Chondrocyte (in vitro differentiated cells): ENCODE measurements at places on chromosomes 1 and 21. TPM values are rescaled to one million over a fixed set of nuclear protein-coding genes. Genes with fewer than 3 reads are reported as not detected.

CASP9 gene
- 7.6 to 11.6 TPM (median 9.7 TPM) in 3 replicates for total RNA-seq

LCE3E gene
- not detected in 3 replicates for total RNA-seq

TCHHL1 gene
- not detected in 3 replicates for total RNA-seq

SLC45A1 gene
- 2.9 to 5.1 TPM (median 4.8 TPM) in 3 replicates for total RNA-seq

DNA sequence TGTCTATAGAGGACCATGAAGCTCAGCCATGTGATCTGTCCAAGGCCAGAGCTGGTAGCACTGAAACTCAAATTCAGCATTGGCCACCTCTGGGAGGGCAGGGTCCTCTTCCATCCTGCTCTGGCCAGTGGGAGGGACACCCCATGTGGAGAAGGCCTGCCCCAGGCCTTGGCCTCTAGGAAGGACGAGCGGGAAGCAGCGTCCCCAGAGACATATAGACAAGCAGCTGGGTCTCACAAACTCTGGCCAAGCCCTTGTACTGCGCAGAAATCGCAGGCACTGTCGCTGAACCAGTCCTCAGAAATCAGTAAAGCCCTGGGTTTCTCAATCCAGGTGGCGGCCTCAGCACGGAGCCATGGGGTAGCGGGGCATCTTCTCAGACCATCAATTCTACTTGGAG is 180.7 kb downstream of the HIVEP3 start:
- no peaks in the 10 kb centered on the region for H3K36me3 ChIP-seq
- no peak overlapping the region for H3K4me3 ChIP-seq
- peaks cover 16% of the 10 kb centered on the region for H3K4me1 ChIP-seq
- H3K27me3 ChIP-seq: peaks cover 3% of the 10 kb centered on the region
- H3K27ac ChIP-seq: no peak overlapping the region
- DNase-seq: no peak

DNA sequence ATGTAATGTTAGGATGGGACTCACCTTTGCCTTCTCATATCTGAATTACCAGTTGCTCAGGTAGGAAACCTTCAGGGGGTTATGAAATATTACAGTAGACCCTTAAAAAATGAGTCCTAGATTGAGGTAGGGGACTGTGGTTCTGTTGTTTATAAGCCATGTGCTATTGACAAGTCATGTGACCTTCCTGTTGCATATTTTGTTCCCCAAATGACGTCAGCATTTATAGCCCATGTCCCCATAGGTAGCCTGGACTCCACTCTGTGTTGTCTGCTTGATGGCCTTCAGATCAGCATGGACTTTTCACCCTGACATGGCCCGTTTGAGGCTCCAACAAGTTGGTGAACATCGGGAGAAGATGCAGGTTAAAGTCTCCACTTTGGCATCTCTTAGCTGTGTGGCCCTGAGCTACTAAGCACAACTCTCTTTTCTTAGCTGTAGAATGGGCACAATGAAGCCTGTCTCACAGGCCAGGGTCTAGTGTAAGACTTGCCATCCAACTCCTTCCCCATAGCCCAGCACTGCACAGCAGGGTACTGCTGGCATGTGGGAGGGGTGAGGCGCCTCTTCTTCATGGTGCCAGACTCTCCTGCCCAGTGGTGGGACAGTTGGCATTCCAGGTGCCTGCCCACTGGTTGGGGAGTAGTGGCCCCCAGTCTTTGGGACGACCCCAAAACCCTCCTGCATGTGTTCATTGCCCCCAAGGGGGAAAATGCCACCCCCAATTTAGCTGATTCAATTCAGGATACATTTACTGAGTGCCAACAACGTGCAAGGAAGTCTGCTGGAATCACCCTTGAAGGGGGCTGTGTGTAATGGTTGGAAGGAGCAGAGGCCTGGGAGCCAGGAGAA is 36.1 kb upstream of the TTC22 start:
- H3K4me3 ChIP-seq: no peak overlapping the region
- no peaks in the 10 kb centered on the region for H3K36me3 ChIP-seq
- H3K27me3 ChIP-seq: peaks cover 9% of the 10 kb centered on the region
- no peak overlapping the region for H3K27ac ChIP-seq

GRCh38 chr1:219076326-219076937 is 97.2 kb upstream of the LYPLAL1 start:
- DNase-seq: no peak
- H3K27me3 ChIP-seq: no peaks in the 10 kb centered on the region
- peaks cover 2% of the 10 kb centered on the region for H3K36me3 ChIP-seq
- no peak overlapping the region for H3K4me3 ChIP-seq
- peaks cover 4% of the 10 kb centered on the region for H3K4me1 ChIP-seq

GRCh38 chr1:116133696-116134475 is 22.7 kb downstream of the MAB21L3 start:
- H3K4me1 ChIP-seq: peaks cover 1% of the 10 kb centered on the region
- peaks cover 4% of the 10 kb centered on the region for H3K36me3 ChIP-seq
- H3K27me3 ChIP-seq: peaks cover 6% of the 10 kb centered on the region

DNA sequence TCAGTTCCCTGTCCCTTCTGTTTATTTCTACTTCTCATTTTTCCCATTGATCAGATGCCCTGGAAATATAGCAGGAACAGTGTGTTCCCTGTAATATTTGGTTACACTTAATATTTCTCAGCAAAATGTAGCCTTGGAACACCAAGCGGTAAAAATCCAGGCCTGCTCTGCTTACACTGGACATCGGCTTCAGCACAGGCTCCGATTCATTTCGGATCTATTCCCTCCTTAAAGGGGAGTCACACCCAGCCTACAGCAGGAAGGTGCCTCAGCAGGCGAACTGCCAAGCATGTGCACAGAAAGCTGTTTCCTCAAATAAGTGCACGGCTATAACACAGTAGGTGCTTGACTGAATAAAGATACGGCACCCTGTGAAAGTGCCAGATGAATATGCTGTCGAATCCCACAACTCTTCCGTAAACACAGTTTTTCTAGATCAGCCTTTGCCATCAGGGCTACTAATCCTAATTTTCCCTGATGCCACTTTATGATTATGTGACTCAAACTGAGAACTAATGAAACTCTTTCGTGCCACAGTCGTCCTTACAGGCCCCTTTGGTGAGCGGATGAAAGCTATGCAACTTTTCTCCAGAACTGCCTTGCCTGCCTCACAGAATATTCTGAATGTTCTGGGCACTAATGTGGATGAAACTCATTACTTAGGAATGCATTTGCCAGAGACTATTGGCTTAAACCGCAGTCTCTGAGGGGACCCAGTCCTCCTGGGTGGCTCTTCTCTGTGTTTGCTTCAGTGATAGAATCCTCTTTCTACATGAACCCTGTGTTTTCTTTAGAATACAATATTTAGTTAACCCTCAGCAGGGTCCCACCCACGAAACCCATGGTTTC is 275.5 kb upstream of the RUNX1 start:
- no peak for DNase-seq
- H3K27me3 ChIP-seq: no peaks in the 10 kb centered on the region
- peaks cover 45% of the 10 kb centered on the region for H3K4me1 ChIP-seq

DNA sequence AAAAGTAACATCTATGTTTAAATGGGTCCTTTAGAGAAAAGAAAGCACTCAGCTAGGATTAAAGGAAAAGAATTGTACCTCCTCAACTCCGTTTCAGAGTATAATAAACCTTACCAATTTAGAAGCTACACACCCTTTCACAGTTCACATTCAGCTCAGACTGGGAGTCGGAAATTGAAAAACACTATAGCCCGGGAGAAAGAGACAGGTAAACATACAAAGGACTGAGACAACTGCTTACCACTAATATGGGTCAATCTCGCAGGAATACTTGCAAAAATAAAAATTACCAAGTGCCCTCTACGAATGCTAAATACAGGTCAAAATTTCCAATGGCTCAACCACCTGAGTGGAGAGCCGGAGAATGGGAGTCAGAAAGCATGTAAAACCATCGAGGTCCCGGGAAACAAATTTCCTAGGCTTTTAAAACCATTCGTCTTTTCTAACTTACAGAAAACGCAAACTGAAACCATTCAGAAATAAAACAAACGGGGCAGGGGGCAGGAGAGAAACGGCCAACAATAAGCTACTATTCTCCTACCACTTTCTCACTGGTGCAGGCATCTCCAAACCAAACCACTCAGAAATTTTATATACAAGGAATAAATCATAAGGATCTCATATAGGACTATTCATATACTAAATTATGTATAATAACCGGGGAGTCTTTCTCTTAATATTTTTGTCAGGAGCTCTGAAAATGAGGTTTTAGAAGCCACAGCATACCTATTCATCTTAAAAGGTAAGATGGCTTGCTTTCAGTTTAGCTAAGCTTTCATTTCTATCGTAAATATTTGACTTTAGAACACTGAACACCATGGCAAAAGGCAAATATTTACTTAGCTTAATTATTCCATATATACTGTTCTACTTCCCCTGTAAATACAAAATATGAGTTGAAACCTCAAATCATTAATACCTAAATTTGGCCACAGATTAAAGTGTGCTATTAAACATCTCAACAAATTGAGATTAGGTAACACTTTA is 136.5 kb downstream of the RERE start:
- H3K36me3 ChIP-seq: no peaks in the 10 kb centered on the region
- no peaks in the 10 kb centered on the region for H3K27me3 ChIP-seq
- no peak overlapping the region for H3K4me3 ChIP-seq
- H3K27ac ChIP-seq: no peak overlapping the region
- no peak for DNase-seq

DNA sequence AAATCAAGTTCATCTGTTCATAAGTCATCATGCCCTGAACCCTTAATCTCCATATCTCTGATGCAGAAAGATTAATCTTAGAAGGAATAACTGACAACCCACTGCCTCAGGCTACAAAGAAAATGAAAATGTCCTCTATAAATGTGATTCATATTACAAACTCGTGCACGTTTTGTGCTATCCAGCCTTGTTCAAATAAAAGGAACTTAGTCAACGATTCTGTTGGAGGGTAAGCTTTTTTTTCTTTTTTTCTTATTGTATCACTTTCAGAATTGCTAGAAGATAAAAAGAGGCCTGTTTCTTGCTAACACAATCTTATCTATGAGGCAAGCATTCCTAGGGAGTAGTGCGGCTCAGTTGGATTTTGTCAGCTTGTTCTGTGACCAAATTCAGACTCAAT is 228.4 kb downstream of the TM2D1 start:
- no peak for DNase-seq
- H3K36me3 ChIP-seq: no peaks in the 10 kb centered on the region
- peaks cover 13% of the 10 kb centered on the region for H3K4me1 ChIP-seq
- H3K27ac ChIP-seq: no peak overlapping the region
- H3K4me3 ChIP-seq: no peak overlapping the region
- no peaks in the 10 kb centered on the region for H3K27me3 ChIP-seq
